ENCODE measurements at places on chromosomes 11 and 22.

GRCh38 chr22:44865193-44866057, 113.0 kb downstream of the ARHGAP8 start:
- no peak for DNase-seq

GRCh38 chr11:85167471-85167870, 459.7 kb downstream of the DLG2 start:
- no peak for DNase-seq

- no peak for DNase-seq
Measured at GRCh38 chr11:119273721-119274120, 43.2 kb downstream of the MCAM start.

GRCh38 chr11:111823131-111823530, 48.2 kb downstream of the ALG9 start:
- DNase-seq, result no peak

DNA sequence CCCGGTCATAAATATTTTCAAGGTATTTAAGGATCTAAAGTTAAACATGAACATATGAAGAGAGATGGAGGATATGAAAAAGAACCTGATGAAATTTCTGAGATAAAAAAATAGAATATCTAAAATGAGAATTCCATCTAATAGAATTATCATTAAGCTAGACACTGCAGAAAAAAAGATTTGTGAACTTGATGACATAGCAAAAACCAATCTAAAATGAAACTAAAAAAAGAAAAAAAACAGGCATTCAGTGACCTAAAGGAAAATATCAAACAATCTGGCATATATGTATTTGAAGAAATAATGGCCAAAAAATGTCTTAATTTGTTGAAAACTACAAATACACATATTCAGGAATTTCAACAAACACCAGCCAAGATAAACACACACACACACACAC, 81.6 kb upstream of the ZC3H12C start:
- no peak for DNase-seq

GRCh38 chr11:96023275-96023674, 99.4 kb upstream of the MTMR2 start:
- no peak for DNase-seq

DNA sequence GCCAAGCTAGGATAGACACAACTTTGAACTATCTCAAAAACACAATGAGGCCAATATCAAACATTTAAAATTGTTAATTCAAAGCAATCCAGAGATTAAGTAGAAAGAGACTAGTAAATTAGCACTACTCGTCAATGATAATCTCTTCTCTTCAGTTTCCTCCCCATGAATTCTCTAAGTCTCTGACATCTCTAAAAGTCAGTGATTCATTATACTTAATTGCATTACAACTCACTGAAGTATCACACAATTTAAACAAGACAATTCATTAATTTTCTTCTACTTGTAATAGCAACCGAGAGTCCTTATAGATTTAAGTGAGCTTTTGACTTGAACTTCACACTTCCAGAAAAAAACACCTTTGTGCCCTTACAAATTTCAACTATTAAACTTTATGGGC, 4.3 kb downstream of the DDX6 start:
- no peak for DNase-seq

DNA sequence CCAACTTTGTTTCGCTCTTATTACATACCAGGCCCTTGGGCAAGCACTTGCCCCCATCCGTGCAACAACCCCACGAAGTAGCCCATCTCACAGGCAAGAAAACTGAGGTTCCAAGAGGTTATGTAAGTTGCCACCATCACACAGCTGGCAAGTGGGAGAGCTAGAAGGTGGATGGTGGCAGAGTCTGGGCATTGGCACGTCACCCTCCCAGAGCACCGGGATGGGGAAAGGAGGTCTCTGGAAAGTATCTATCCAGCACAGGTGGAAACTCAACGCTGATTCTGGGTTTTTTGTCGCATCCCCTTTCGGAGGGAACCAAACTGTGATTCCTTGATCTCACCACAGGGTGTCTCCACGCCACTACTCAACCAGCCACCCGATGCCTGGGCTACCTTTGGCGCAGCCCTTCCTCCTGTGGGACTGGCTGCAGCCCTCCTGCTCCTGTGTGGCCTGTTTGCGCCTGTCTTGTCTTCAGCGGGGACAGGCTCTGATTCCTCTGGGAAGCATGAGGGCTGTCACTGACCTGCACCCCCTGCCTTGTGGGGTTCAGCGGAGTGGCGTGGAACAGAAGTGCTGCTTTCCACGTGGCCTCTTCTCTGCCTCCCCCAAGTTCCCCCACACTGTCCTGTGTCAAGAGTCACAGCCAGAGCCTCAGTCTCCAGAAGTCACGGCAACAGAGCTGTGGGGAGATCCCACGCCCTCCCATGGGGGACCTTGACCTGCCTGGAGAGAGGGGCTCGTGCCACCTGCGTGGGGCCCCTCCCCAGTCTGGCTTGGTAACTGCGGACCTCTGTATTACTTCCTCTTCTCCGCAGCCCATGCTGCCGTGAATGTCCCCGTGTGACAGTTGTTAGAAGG, 34.4 kb upstream of the TRIM29 start:
- peak; percentile 61 for DNase-seq

DNA sequence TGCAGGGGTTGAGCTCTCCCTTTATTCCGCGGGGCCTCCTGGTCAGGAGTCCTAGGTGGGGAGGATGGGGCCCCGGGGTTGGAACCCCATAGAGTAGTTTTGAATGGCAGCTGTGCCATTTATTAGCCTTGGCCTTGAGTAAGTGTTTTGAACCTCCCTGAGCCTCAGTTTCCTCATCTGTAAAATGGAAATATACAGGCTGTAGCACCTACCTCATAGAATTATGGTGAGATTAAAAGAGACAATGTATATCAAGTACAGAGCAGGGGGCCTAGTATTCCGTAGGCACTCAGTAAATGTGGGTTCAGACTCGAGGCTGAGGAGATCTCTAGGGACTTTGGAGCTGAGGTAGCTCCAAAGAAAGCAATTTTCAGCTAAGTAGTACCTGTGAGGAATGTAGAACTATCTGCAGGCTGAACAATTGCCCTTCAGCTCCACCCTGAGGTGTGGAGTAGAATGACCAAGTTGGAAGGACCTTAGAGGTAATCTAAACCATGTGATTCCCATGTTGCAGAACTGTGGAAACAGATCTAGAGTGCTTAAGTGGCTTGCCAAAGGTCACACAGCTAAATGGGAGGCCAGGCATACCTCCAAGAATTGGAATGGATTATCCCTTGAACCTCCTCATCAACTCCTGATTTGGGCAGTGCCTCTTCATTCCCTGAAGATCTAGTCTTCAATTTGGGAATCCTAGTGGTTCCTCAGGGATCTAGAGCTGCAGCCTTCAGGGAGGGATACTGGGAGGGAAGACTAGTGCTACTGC, 682 bp downstream of the PGAP2 start:
- peak; percentile 64 for DNase-seq

DNA sequence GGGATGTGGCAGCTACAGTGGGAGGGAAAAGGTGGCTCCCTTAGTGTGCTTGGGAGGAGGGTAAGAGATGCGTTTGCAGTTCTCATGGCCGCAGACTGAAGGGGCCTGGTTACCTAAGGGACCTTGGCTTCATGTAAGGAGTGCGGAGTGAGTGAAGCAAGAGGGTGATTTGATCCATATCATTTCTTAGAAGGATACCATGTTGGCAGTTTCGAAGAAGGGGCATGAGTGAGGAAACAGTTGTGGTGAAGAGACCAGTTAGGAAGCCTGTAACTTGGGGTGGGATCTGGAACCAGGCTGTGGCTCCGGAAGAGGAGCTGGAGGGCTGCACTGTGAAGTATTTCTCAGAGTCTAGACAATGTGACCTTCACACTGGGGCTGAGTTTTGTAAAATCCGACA, 45.0 kb downstream of the ST3GAL4 start:
- no peak for DNase-seq

- no peak for DNase-seq
Measured at GRCh38 chr11:31106326-31106725, 263.2 kb downstream of the DCDC1 start.

GRCh38 chr11:27812341-27812740, 112.1 kb upstream of the BDNF start:
- no peak for DNase-seq

- no peak for DNase-seq
Measured at GRCh38 chr22:44603767-44604166, 98.2 kb upstream of the PRR5 start.

DNA sequence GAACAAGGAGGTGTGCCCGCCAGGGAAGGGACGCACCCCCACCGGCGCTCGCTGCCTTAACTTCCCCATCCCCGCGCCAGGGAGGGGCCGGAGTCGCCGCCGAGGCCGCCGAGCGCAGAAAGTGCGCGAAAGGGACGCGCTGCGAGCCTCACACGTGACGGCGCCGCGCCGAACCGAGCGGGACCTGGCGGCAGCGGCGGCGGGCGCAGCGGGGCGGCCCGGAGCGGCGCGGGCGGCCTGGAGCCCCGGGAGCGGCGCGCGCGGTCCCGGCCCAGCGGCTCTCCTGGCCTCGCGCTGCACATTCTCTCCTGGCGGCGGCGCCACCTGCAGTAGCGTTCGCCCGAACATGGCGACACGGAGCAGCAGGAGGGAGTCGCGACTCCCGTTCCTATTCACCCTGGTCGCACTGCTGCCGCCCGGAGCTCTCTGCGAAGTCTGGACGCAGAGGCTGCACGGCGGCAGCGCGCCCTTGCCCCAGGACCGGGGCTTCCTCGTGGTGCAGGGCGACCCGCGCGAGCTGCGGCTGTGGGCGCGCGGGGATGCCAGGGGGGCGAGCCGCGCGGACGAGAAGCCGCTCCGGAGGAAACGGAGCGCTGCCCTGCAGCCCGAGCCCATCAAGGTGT, at the start of gene SORL1:
Gene SORL1, plus strand, starts transcription at position 329 of the 623 bp plus-strand sequence. Its CDS starts 18 bp downstream, at position 347.
- peak; percentile 64 for DNase-seq

- DNase-seq, result no peak
Measured at GRCh38 chr11:36308577-36308976, 12.5 kb downstream of the PRR5L start.

DNA sequence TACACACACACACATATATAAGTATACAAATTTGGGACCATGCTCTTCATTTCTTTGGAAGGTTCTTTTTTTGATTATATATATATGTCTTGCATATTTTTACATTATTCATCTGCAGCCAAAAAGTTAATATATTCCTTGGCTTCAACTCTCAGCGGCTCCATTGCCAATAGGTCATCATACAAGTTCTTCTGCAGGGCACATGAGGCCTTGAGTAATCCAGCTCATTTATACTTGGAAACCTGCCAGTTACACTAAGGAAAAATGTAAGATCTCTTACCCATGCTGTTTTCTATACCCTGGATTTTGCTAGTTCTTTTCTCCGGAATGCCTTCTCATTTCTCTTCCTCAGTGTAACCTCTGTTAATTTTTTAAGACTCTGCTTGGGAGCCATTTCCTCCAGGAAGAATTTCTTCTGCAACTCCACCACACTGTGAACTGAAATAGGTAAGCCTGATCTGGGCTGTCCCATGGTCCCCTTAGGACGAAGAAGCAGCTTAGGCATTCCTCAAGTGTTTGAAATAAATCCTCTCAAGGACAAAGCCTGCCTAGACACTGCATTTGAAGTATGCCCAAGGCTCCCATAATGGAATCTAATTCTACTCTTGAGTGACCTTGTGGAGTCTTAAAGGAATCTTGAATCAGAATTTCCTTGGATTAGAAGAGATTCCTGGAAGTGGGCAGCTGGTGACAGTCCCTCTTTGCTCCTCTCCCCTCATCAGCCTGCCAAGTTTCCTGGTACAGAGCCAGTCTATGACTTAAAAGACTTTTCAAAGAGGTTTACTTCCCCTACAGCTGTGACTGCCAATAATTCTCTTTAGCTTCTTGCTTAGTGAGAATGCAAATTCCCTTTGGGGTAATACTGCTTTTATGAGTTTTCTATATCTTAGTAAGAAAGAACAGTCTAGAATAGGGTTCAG, 182.8 kb downstream of the C11orf87 start:
- DNase-seq, result no peak

GRCh38 chr22:17370766-17371432, 1.6 kb downstream of the CECR2 start:
- DNase-seq, result no peak

DNA sequence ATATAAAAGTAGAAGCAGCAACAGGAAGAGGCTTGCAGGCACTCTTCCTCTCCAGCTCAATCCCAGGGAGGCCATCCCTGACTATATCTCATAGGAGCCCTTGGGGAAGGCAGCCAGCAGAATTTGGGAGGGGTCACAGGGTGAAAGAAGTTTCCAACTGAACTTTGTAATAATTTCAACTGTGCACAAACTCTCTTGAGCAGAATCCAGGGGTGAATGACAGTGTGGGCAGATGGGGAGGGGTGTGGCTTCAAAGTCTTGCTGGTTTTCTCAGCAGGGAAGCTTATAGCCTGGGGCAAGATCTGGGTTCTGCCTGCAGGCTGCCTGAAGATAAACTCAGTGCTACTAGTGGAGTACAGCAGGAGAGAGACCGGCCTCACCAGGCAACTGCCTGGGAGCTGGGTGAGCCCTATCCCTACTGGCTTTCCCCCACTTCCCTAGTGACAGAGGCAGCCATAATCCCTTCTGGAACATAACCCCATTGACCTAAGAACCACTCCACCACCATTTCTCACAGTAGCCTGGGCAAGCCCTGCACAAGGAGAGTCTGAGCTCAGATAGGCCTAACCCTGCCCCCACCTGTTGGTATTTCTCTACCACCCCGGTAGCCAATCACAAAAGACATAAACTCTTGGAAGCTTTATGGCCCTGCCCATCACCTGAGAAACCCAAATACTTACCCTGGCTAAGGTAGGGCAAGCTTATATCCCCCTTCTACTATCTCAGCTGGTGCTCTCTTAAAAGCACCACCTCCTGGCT, 17.8 kb upstream of the TTC12 start:
- DNase-seq, result no peak

- no peak for DNase-seq
Measured at GRCh38 chr11:95585752-95586077, 203.9 kb downstream of the FAM76B start.

DNA sequence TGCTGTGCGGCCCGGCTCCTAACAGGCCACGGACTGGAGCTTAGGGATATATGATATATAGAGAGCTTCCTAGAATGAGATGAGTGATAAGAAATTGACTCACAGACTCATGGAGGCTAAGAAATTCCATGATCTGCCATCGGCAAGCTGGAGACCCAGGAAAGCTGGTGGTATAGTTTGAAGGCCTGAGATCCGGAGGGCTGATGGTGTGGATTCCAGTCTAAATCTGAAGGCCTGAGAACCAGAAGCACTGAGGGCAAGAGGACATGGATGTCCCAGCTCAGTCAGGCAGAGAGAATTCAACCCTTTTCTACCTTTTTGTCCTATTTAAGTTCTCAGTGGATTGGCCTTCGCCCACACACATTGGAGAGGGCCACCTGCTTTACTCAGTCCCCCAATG, 564.8 kb downstream of the TBC1D22A start:
- DNase-seq, result no peak

DNA sequence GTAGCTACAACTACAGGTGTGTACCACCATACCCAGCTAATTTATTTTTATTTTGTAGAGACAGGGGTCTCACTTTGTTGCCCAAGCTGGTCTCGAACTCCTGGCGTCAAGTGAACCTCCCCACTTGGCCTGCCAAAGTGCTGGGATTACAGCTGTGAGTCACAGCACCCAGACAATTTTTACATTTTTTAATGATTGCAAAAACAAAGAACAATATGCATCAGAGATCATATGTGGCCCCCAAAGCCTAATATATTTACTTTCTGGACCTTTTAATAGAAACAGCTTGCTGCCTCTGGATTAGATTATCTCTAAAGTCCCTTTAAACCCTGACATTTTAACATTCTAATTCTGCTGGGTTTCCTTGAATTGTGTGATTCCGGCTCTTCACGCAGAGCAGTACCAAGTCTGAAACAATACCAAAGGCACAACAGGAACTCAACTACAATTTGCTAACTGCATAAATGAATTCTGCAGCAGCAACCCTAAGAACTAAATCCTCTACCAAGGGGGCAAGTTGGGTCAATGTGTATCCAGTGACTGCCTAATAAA, 25.0 kb downstream of the RAB30 start:
- no peak for DNase-seq

- DNase-seq, result no peak
Measured at GRCh38 chr11:64372802-64373597, 14.0 kb downstream of the RPS6KA4 start.

All from GM19239 (cell line).